NCI-H2029 (cell line): ENCODE measurements at places on chromosomes 16 and 17.

DNA sequence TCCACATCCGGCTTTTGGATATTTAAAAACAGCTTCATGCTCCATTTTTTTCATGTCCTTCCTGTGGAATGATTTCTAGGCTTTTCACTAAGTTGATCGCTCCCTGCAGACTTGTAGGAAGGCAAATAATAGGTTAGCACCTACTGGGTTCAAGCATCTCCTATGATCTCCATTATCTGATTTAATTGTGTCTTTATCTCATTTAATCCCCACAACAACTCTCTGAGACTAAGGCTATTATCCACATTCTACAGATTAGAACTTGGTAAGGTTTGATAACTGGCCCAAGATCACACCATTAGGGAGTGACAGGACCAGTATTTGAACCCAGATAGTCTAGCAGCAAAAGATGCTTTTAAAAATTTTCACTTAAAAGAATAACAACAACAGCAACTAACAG lies 46.2 kb upstream of the HOXB9 start:
- DNase-seq: no peak

GRCh38 chr17:69949496-69949895 lies 125.5 kb upstream of the KCNJ16 start:
- no peak for DNase-seq

DNA sequence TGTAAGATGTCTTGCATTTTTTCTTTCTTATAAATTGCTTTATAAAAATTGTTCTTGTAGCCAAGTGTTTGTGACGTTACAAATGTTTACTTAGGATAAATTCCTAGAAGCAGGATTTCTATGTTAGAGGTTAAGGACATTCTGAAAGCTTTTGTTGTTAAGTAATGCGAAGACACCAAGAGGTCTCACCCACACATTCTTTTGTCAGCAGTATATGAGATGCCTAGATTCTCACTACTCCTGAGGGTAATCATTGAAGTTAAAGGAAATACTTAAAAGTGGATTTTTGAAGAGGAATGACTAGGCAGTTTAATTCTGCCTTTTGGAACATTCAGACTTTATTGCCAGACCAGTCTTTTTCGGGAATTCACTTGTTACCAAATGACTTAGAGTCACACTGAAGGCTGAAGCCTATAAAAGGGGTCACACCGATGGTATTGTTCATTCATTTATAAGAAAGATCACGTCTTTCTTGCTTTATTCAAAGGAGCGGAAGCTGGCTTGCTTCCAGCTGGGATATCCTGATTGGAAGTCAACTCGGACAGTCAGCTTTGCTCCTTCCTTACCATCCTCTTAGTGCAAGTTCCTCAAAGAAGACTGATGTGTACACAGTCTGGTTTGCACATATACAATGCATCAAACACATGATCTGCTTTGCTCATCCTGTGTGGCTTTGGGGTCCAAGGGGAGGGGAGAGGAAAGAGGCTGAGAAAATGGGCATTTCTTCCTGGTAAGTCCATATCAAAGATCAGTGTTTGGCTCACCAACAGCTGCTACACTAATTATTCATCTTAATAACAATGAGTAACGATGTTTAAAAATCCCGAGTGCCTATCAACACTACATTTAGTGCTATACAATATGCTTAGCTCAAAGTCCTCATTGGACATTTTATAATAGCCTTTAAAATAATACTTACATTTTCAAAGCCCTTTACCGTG lies 160.0 kb downstream of the MAP2K6 start:
- no peak for DNase-seq

DNA sequence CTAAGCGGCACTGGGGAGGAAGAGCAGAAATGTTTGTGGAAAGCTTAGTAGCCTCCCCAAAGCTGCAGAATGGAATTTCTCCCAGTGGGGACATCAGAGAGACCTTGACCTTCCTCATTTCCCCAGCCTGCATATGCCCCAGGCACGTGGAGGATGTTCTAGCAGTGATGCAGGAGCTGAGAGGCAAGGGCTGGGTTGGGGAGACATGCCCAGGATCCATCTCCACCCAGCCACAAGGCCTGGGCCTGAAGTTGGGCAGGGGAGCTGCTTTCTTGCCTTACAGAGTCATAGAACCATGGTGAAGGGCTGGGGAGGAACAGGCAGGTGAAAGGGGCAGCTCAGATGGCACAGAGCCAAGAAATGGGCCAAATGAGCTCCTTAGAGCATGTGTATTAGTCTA lies 104.0 kb downstream of the TMEM132E start:
- DNase-seq: no peak

GRCh38 chr17:4525691-4526397 lies 27.2 kb downstream of the SPNS2 start:
- DNase-seq: no peak

- no peak for DNase-seq
Measured at GRCh38 chr17:66654106-66654740, 180.7 kb upstream of the CACNG5 start.

GRCh38 chr17:32461853-32462617 lies 17.7 kb downstream of the PSMD11 start:
- peak; percentile 9 for DNase-seq
